ENCODE measurements at places on chromosomes 1 and 21. TPM values are rescaled to one million over a fixed set of nuclear protein-coding genes. Genes with fewer than 3 reads are reported as not detected.

DNA sequence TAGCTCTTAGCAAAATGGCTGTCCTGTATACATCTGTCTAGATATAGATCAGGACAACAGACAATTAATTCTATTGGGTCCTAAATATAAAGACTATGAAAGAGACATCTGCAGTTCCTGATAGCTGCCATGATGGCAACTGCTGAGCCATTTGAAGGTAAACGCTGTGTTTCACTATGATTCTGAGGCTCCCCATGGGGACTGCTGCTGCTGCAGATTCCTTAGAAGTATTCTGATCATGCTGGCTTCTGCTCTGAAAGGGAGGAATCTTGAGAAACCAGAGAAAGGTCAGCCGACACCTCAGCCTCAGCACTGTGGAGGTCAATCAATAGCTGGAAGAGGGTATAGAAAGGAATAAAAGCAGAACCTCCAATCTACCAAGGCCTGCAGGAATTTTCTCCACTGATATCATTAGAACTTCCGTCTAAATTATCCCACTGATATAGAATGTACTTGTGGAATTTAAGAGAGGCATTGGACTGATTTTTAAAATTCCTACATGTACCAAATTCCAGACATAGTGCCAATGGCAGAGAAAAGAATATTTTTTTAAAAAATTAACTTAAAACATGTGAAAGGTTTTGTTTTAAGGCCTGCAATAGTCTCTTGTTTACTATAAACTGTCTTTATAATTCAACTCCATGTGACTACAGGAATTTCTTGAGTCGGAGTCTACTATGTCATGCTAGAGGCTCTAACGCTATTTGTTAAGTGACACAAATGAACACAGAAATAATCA, 53.2 kb downstream of the DDAH1 start:
- DNase-seq, result no peak

GRCh38 chr1:21495225-21495820, 13.9 kb upstream of the ALPL start:
- no peak for DNase-seq

- DNase-seq, result no peak
Measured at GRCh38 chr1:95229037-95229436, 5.0 kb upstream of the RWDD3 start.

DNA sequence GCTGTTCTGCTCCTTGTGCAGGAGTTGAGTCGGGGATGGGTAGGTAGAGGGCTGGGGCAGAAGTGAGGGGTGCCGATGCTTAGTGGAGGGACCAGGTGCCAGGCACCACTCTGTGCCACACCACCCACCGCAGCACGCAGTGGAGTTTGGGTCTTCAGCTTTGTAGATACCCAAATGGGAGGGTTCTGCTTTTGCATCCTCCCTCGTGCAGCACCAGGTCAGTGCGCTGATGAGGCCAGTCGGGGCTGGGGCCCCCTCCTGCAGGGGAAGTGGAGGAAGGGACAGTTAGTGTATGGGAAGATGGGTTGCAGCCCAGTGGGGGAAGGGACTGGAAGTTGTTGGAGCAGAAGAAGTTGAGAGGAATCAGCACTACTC, 244.0 kb downstream of the RHOU start:
- DNase-seq, result no peak

The RIMKLA gene
- total RNA-seq, result 16.6 TPM

The HES3 gene
- total RNA-seq, result not detected

Data from upper lobe of left lung (tissue), 6 donors.